ENCODE measurements at places on chromosomes 1 and 21.

- no peak for DNase-seq
These were observed 429 bp downstream of the SRRM1 start for GRCh38 chr1:24643363-24644099.

DNA sequence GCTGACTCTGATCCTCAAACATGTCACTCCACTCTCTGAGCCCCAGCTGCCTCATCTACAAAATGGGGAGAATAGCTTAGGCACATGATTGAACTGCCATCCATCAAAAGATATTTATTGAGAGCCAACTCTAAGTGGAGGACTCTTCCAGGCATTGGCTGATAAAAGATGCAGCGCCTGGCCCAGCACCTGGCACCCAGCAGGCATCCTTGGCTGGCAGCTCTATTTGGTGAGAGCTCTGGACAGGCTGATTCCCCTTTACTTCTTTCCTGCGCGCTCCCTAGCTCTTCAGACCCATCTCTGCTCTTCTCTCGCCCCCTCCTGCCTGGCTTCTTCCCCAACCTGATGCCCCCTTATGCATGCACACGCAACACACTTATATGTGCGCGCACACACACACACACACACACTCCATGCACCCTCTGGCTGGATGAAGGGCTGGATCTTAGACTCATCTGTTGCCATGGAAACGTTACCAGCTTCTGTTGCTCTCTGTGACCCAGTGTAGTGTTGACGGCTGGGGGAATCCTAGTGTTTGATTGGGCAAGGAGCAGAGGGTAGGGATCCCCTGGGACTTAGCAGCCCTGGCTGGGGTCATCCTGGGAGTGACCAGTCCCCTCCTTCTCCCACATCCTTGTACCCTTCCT lies 49.3 kb downstream of the VWA5B1 start:
- DNase-seq = no peak

DNA sequence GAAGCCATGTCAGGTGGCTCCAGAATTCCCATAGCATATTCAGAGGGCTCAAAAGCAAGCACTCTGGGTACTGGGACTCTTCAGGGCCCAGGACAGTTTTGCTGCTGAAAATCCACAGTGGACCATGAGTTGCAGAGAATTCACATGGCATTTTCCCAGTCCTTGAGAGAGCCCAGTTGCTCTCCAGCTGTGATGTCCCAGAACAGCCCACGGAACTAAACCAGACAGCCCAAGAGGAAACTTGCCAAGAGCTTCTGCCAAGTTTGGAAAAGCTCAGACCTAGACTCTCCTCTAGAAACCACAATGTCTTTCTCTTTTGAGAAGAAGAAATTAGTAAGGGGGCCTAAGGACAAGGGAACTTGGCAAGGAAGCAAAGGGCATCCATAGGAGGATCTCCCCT lies 69.4 kb downstream of the RGS2 start:
- no peak for DNase-seq

DNA sequence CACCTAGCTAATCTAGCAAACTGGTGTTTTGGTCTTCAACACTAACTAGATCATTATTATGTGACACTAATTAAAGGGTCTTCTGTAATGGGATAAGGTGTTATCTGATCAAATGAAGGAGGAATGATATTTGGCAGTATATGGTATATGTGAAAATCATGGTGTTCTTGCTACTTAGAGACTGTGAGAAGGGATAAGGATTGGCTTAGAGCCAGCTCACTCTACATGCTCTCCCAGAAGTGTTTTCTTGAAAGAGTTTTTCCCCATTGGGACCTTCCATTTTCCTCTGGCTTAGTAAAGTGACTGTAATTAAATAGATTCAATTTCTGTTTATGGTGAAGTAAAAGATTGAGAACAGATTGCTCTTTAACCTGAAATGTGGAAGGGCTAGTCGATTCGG lies 71.2 kb upstream of the RGL1 start:
- DNase-seq = no peak

GRCh38 chr1:232302376-232303221 lies 327.3 kb downstream of the SIPA1L2 start:
- no peak for DNase-seq

GRCh38 chr1:117137281-117137855 lies 15.8 kb upstream of the TRIM45 start:
- no peak for DNase-seq

GRCh38 chr1:117138561-117138960 lies 17.0 kb upstream of the TRIM45 start:
- no peak for DNase-seq

DNA sequence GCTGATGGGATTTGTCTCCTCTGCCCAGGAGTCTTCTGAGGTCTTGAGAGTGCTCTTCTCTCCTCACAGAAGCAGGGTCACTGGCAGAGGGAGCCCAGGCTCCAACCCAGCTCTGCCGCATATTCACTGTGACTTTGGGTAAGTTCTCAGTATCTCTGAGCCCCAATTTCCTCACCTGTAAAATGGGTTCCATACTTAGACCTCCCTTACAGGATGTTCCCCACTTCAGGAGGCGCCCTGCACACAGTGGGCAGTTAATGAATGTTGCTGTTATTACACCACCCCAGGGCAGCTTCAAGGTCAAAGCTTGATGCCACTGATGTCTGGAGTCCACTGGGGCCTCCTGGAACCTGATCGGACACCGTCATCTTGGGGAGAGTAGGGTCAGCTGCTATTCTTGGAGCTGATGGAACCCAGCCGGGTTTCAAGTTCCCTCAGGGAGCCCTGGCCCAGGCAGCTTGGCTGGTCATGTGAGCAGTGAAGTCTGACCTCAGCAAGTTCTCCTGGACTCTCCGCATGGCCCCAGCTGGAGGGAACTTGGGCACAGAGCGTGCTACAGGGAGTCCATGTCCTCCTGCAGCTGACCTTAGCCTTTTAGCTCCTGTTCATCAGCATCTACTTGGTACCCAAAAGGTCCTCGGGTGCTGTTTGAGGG lies 21.8 kb downstream of the COA7 start:
- no peak for DNase-seq

DNA sequence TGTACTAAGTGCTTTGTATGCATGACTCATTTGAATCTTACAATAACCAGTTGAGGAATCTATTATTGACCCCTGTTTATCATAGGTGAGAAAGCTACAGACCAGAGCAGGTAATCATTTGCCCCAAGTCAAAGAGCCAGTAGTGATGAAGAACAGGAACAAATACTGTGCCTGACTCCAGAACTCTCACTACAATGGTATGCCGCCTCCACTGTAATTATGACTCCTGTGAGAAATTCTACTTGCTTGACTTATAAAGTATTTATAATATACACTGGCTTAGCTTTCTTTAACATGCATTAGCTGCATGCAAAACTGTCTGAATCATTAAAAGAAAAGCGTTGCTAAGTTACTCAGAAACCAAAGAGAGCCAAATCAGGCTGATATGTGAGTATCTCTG lies 92.6 kb downstream of the ZNF281 start:
- no peak for DNase-seq

DNA sequence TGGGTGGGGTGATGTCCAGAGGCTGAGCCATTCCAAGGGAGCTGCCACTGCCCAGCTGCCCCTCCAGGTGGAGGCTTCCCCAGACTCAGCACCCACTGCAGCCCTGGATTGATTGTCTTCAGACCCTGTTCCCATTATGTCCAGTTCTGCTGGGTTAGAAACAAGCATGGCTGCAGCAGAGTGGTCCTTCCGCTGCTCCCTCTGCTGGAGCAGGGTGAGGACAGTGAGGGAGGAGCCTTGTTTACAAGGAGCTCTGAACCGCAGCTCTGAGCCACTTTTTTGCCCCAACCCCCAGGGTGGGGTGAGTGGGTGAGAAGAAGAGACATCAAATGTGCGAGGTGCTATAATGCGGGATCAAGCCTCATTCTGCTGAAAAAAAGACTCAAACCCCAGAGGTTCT lies 2.3 kb downstream of the TNNT2 start:
- no peak for DNase-seq

- DNase-seq = no peak
These were observed 23.9 kb downstream of the LGR6 start for GRCh38 chr1:202217516-202217915.

DNA sequence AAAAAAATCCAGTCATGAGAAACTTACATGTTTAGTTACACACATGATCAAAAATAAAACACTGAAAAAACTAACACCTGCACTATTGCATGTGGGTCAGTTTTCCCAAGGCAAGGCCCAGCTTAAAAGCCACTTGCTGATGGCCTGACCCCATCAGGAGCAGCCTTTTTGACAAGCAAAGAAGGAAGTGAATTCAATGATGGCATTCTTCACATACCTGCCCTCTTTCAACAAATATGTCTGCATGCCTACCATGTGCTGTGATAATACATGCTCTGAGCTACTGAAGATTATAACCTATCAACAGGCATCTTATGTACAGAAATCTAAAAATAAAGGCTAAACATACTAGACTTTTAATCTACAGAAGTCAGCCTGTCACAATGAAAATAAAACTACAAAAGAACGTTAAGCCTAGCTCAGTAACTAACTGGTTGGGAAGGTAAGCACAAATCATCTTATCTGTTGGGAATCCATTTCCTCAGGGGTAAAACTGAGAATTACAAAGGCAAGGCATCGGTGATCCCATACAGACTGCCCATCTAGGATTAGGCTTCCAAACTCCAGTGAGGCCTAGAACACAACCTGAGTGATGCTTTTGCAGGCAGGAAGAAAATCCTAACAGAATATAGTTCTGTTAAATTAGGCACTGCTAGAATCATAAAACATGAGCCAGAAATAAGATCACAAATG lies 14.5 kb downstream of the SORT1 start:
- DNase-seq = no peak

DNA sequence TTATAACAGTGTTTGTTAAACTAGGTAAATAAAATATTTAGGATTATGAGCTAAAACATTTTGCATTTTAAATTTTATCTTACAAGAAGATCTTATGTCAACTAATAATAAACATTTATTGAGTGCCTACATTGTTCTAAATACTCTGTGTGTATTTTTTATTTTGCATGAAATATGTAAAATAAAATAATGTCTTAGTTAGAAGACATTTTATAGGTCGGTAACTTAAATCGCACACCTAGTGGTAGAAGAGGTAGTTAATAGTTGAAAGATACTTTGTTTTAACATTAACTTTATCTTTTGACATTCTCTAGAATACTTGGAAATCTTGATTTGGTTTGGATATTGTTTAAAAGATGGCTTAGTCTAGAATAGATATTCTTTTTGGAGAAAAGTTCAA lies 60.5 kb downstream of the RPS6KC1 start:
- DNase-seq = no peak
